ENCODE measurements at places on chromosomes 5 and 9.

GRCh38 chr5:133859073-133859472 is 109.4 kb downstream of the C5orf15 start:
- DNase-seq = no peak

DNA sequence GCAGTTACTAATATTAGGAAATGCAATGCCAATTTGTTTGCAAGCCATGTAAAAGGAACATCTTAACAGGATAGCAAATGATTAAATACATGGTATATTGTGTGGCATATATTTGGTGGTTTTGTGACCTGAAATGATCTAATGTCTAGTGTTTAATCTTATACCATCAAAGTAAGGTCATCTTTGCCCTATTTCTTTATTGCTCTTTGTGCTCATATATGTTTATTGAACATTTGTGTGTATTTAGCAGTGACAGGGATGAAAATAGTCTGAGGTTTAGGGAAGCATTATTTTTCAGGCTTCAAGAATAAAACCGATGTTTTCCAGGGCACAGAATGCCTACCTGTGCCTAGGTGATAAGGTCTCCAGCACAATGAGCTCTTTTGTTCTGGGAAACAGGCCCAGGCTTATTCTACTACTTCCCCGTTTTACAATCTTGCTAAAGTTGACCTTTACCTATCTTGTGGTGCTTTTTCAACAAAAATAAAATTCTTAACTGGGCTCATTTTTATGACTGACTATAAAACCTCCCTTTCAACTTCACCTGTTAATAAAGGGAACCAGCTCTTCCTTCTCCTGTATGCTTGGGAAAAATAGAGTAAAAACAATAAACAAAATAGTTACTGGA is 105.6 kb upstream of the ANKH start:
- DNase-seq = no peak

DNA sequence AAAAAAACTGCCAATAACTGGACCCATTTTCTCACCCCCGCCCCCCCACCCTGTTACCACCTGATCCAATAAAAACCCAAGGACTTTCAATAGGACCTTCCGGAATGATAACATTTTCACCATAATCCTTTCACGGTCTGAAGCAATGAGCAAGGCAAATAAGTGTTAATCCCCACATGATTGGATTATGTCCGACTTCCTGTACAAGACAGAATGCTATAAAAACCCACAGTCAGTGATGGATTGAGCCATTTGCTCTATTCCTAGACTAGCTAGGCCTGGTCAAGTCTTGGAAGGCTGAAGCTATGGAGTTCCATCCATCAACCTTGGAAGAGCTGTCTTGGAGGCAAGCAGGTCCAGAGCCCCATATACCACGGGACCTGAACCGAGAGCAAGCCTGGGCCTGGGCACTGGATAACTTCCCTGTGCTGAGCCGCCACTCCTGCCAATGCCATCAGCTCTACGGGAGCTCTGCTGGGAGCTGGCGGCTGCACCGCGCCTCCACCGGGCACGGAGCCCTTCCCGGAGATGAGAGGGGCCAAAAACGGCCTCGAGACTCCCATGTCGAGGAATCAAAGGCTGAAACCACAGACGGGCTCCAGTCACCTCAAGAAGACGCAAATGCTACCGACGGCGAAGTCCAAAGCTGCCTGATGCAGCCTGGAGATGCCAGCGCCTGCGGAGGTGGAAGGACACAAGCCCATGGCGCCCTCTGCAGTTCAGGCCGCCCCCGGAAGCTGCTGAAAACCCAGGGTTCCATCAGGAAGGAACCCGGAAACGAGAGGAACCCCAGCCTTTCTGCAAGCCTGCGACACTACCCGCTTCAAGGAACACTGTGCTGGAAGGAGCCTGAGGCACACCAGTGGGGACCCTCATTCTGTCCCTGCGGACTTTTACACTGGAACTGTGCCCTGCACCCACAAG is 69.2 kb downstream of the ANXA2R start:
- no peak for DNase-seq

DNA sequence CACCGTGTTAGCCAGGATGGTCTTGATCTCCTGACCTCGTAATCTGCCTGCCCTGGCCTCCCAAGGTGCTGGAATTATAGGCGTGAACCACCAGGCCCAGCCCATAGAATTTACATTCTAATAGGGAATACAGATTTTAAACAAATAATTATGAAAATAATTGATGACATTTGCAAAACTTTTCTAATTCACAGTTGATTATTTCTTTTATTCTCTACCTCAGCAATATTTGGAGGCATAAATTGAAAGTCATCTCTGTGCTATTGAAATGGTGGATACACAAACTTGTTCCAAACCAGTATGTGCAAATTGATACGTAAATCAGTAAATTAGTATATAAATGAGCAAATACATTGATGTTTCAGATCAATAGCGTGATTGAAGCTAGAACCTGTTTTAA is 8.2 kb downstream of the BNIP1 start:
- no peak for DNase-seq

- DNase-seq = no peak
Observed at GRCh38 chr5:95940758-95941682, 20.6 kb downstream of the ELL2 start.

- no peak for DNase-seq
Observed at GRCh38 chr9:26983340-26983739, 22.1 kb downstream of the LRRC19 start.

DNA sequence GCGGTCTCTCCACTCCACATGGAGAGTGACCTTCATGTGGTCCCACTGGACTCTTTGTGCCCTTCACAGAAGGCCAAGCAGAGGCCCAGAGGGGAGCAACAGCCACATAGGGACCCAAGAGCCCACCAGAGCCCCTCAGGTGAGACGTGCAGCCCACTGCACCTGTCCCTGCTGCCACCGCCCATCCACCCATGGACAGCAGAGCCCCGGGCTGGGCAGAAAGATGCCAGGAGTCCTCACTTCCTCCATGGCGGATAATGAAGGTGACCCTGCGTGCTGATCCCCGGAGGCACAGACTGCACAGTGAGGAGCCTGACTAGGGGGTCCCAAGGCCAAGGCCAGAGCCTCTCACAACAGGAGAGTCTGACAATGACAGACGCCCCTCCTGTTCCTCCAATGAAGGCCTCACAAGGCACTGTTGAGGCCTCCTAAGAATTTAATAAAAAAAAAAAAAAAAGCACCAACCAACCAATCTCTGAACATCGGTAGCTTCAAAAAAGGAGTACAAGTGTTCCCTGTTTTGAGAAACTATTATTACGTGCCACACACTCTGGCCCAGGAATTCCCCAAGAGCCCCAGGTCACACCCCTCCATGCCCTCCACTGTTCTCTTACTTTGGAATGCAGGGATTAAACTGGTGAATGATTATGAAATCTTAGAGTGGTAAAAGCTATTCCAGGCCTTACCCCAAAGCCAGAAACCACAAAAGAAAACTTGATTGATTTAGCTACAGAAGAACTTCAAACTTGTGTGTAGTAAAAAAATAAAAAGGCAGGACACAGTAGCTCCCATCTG is 2.8 kb upstream of the PPP1R26 start:
- no peak for DNase-seq

- no peak for DNase-seq
Observed at GRCh38 chr9:77421506-77422265, 226.4 kb downstream of the GNA14 start.

GRCh38 chr5:142322747-142323479 is 1.9 kb downstream of the SPRY4 start:
- DNase-seq = no peak

All from kidney epithelial cell (primary cell).